ENCODE measurements at places on chromosomes 12 and 14.

DNA sequence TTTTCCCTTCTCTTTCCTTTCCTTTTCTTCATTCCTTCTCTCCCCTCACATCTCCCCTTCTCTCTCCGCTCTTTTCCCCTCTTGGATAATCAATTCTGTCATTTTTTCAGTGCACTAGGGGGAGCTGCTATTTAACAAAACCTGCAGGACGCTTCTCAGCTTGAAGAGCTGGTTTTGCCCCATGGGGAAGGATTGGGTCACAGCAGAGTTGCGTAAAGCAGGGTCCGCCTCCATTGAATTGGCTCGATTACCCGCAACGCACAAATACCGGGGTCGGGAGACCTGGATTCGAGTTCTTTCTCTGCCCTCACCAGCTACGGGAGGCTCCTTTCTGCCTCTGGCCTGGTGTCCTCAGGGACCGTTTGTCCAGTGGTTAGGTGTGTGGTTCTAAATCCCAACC lies 42.1 kb upstream of the CHGA start:
- peak; percentile 91 for DNase-seq

DNA sequence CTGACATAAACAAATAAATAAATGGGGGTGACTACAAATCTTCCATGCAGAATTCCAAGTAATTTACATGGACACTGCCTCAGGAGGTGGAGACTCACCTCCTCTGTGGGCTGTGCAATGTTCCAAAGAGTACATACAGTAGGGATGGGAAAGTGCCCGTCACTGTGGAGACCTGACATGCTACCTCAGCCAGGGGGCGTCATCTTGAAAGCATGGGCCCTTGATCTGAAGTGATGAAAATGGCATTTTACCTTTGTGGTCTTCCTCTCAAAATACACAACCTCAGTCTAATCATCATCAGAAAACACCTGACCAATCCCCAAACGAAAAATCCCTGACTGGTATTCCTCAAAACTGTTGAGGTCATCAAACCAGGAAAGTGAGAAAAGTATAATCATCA lies 48.4 kb downstream of the ANAPC7 start:
- DNase-seq: no peak

- DNase-seq: peak; percentile 86
Measured at GRCh38 chr12:14868916-14869506, 16.6 kb downstream of the MGP start.

- DNase-seq: peak; percentile 12
Measured at GRCh38 chr14:58884442-58884841, 246.7 kb downstream of the DACT1 start.

GRCh38 chr12:49359671-49360070 lies 7.6 kb upstream of the SPATS2 start:
- DNase-seq: no peak

DNA sequence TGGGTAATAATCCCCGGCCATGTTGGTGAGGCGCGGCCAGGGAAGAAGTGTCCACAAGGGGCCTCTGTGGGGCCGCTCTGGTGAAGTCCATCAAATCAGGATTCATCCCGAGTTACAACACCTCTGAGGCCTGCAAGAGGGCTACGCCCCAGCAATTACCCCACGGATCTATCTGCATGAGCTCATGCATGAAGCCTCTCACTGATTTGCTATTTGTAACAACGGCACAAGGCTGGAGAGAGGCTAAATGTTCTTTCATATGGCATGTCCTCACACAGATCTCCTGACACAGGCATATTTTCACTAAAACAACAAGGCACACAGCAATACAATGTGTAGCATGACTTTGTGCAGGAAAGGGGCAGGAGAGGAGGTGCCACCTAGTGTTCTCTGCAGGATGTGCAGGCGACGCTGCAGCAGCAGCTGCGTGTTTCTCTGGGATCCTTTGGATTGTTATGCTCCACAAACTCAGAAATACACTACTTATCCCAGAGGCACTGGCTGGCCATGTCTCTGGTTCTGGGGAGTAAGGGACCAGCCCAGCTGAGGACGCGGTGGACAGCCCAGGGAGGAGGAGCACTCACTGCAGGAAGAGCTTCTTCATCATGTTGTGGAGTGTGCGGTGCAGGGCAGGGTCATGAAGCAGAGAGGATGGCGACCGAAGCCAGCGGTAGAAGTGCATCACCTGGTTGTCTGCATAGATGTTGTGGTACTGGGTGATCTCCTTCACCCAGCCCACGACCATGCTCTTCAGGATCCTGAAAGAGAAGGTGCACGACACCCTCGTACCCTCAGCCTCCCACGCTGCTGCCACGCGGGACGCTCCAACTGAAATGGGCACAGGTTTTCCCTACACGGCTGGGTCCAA lies 20.2 kb downstream of the P2RX2 start:
- DNase-seq: peak; percentile 77

- no peak for DNase-seq
Measured at GRCh38 chr12:39852346-39852745, 232.7 kb upstream of the ABCD2 start.

GRCh38 chr12:131865180-131865875 lies 29.1 kb upstream of the ULK1 start:
- no peak for DNase-seq

GRCh38 chr14:22566845-22567244 lies 22.2 kb downstream of the DAD1 start:
- no peak for DNase-seq

DNA sequence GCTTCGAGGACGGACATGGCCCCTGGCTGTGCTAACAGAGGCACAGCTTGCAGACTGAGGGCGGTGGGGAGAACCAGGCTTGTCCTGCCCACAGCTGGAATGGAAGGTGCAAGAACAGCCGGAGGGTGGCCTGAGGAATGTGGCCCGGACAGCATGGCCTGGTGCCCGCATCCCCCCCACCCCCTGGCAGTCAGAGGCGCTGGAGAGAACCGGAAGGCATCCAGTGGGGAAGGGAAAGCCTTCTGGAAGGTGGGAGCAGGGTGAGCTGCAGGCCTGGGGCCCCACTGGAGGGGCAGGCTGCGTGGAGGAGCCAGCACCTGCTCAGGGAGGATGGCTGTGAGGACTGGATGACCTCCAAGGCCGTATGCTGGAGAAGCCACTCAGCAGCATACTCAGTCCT lies 8.1 kb upstream of the CYP46A1 start:
- DNase-seq: peak; percentile 48

DNA sequence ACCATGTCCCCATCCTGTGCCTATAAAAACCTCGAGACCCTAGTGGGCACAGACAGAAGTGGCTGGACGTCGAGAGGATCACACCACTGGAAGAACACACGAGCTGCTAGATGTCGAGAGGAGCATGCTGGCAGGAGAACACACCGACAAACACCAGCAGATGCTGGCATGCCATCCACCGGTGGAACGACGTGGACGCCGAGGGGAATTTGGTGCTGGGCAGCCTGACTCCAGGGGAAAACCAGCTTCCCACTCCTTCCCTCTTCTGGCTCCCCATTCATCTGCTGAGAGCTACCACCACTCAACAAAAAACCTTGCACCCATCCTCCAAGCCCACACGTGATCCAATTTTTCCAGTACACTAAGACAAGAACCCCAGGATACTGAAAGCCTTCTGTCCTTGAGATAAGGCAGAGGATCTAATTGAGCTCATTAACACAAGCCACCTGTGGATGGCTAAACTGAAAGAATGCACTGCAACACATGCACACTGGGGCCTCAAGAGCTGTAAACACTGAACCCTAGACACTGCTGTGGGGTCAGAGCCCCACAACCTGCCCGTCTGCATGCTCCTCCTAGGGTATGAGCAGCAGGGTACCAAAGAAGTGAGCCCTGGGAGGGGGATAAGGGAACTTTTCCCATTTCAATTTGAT lies 9.5 kb downstream of the RNASE6 start:
- DNase-seq: no peak

- no peak for DNase-seq
Measured at GRCh38 chr12:32454866-32455265, 55.5 kb downstream of the FGD4 start.

GRCh38 chr12:93638095-93638494 lies 39.1 kb upstream of the CRADD start:
- DNase-seq: no peak

DNA sequence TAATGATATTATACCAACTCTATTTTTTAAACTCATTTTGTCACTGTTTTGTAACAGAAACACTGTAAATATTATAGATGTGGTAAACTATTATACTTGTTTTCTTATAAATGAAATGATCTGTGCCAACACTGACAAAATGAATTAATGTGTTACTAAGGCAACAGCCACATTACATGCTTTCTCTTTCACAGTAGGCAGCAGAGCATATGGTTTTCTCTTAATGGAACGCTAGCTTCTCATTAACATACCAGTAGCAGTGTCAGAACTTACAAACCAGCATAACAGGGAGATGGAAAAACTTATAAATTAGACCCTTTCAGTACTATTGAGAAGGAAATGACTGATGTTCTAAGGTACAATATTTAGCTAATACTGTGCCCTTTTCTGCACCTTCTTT lies 398.8 kb downstream of the PRKD1 start:
- no peak for DNase-seq

DNA sequence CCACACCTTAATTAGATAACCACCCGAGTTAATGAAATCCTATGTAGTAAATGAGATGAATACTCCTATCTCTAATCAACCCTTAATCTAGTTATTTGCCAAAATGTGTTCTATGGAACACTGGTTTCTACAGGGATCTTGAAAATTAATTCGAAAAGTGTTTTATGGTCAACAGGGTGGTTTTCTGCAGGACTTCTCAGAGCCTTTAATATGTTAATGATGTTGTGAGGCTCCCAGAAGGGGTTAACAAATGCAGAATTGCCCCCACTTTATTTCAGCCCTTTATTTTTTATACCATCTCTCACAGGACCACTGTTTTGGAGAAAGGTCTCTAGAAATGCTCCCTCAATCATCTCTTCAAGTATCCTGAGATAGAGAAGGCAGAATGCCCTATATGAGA lies 153.1 kb upstream of the RPH3A start:
- DNase-seq: no peak

- DNase-seq: no peak
Measured at GRCh38 chr12:30278401-30278800, 417.3 kb downstream of the IPO8 start.

- DNase-seq: no peak
Measured at GRCh38 chr12:52005903-52006703, 643 bp upstream of the TAMALIN start.

GRCh38 chr12:13536219-13536910 lies 339.8 kb downstream of the EMP1 start:
- DNase-seq: no peak

GRCh38 chr12:104799458-104799857 lies 158.6 kb downstream of the SLC41A2 start:
- DNase-seq: no peak

- peak; percentile 19 for DNase-seq
Measured at GRCh38 chr14:54338696-54339317, 58.0 kb upstream of the CDKN3 start.

DNA sequence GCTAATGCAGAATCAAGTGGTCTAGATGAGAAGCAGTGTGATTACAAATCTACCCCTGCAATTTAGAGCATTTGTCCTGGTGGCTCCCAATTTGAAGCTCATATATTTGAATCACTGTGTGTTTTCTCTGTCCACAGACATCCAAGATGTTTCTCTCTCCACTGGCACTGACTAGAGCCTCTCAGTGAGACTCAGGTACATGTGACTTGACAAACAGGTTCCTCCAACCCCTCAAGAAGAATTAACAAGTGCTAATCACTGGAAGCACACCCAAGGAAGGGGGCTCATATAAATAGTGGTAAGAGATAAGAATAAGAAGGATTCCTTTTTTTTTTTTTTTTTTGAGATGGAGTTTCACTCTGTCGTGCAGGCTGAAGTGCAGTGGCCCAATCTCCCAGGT lies 20.5 kb downstream of the OR10G2 start:
- peak; percentile 57 for DNase-seq

- no peak for DNase-seq
Measured at GRCh38 chr12:97142737-97143410, 235.8 kb downstream of the NEDD1 start.

DNA sequence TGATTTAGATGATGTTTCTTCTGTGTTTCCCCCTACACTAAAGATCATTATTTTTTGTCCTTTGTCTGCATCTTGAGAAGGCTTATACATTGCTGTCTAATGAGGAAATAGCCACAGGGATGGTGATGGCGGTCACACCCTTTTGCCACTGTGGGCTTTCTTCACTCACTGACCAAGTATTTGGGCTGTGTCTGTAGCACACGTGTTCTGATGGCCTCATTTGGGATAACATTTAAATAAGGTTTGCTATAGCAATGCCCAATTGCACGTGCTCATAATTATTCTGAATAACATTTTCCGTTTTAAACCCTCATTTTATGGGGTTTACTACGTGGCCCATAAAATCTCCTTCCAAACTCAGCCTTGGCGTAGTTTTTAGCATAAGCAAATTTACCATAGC lies 230.3 kb upstream of the PRICKLE1 start:
- DNase-seq: no peak

DNA sequence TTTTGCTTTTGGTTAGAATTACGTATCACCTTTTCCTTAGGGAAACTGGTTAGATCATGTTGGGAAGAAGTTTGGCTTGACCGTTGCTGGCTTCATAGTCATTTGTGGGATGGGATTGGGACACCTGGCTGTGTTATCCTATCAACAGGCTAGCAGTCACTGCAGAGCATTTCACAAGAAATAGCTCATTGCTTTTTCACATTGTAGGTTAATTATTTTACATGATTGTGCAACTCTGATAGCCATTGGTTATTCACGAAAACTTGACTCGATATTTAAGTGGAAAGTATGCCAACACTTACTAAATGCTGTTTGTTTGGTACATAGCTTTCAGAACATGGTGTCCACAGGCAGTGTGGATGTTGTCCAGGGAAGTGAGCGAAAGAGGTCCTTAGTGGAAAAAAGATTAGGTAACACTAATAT lies 89.4 kb downstream of the NKX2-1 start:
- DNase-seq: no peak

GRCh38 chr12:108298761-108299275 lies 40.3 kb downstream of the CMKLR1 start:
- DNase-seq: no peak

- DNase-seq: no peak
Measured at GRCh38 chr12:51866762-51867161, 18.2 kb upstream of the FIGNL2 start.

GRCh38 chr14:78530078-78530477 lies 359.9 kb downstream of the NRXN3 start:
- DNase-seq: peak; percentile 44

GRCh38 chr12:93072340-93072739 lies 143.2 kb upstream of the EEA1 start:
- no peak for DNase-seq

- DNase-seq: peak; percentile 41
Measured at GRCh38 chr12:43312991-43313505, 239.0 kb downstream of the ADAMTS20 start.

All from T47D (cell line).